ENCODE measurements at places on chromosomes 3 and 15.

- no peak for DNase-seq
These were observed 8.1 kb downstream of the B2M start for GRCh38 chr15:44719293-44719999.

- DNase-seq: no peak
These were observed 23.9 kb downstream of the ILDR1 start for GRCh38 chr3:121998030-121998580.

GRCh38 chr3:49271047-49271446 lies 6.0 kb downstream of the C3orf62 start:
- no peak for DNase-seq

DNA sequence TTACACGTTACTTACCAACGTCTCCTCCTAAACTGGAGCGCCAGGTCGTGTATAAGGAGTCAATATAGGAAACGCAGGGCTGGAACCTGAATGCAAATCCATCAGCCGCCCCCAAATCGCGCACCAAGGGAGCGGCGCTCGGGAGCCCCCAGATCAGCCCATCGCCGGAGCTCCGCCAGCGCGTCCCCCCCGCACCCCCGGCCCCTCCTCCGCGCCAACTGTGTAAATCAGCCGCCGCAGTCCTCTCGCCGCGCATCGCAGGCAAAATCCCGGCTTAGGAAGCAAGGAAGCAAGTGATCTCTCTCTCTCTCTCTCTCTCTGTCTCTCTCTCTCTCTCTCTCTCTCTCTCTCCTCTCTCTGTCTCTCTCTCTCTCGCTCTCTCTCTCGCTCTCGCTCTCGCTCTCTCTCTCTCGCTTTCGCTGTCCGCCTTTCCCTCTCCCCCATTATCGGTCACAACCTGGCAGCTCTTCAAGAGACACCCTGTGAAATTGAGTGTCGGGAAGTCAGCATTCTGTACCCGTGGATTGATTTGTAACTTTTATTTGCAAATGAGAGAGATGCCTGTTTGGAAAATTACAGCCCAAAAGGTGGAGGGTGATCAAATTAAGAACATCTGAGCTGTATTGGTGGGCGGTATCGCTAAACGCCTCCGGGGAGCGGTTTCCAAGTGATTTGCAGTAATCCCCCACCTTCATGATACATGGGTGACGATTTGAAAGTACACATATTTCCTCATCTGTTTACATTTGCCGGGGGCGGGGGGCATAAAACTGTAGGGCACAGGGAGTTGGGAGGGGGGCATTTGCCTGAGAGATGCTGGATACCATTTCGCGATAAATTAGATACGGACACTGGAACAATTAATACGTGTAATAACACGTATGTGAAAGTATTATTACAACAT lies 645 bp upstream of the SLITRK3 start:
- no peak for DNase-seq

- DNase-seq: no peak
These were observed 246.7 kb downstream of the LPP start for GRCh38 chr3:188400494-188401243.

- no peak for DNase-seq
These were observed 947.1 kb downstream of the FHIT start for GRCh38 chr3:60304112-60304511.

DNA sequence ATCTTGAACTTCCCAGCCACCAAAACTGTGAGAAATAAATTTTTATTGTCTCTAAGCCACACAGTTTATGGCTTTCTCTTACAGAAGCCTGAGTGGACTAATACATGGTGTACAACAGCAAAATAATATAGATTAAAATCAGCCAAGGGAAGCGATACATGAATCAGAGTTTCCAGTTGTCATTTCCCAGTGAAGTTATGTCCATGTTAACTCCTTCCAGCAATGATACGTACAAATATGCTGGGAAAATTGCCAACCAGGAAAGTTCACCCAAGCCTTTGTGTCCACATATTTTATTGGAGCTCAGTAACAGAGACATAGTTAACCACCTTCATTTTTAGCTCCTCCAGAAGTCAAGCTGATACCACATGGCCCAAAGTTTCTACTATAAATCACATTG lies 280.9 kb upstream of the KCNMB2 start:
- DNase-seq: no peak

DNA sequence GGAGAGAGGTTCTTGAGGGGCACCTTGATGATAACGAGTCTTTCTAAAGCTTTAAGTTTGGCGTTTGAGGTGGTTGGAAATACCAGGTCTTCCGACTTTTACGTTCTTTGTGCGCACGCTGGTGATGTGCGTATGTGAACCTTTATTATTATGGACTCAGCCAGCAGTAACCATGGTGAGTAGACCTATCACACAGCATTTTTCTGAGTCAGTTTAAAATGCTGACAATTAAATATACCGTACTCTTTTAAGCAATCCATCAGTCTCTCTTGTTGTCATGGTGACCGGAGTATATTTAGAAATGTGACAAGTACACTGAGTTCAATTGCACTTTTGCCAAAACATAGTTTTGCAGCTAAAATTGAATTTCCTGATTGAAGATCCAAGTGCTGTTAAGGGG lies 172.2 kb downstream of the LPP start:
- no peak for DNase-seq

- no peak for DNase-seq
These were observed 27.1 kb upstream of the MGLL start for GRCh38 chr3:127849368-127849767.

- DNase-seq: no peak
These were observed 5.8 kb upstream of the COL7A1 start for GRCh38 chr3:48600711-48601621.

DNA sequence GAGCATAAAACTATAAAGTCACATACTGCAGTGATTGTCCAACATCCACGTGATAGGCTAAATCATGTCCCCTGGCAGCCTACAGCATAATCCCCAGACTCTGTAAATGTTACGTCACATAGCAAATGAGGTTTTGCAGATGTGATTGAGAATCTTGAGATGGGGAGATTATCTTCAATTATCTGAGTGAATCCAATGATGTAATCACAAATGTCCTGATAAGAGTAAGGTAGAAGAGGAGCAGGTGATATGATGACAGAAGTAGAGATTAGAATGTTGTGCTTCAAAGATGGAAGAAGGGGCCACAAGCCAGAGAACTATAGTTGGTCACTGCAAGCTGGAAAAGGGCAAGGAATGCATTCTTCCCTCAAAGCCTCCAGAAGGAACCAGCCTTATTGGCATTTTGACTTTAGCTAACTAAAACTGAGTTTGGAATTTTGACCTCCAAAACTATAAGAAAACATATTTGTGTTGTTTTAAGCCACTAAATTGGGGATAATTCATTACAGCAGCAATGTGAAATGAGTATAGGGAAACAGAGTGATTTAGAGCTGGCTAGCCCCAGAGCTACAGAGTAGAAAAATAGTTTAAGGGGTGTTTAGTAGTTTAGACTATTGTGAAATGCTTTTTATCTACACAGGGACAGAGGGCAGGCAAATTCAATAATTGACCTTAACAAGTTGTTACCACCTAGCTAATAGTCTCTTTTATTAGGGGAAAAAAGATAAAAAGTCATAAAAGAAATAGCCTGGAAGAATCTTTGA lies 15.2 kb downstream of the SLC2A2 start:
- DNase-seq: no peak

DNA sequence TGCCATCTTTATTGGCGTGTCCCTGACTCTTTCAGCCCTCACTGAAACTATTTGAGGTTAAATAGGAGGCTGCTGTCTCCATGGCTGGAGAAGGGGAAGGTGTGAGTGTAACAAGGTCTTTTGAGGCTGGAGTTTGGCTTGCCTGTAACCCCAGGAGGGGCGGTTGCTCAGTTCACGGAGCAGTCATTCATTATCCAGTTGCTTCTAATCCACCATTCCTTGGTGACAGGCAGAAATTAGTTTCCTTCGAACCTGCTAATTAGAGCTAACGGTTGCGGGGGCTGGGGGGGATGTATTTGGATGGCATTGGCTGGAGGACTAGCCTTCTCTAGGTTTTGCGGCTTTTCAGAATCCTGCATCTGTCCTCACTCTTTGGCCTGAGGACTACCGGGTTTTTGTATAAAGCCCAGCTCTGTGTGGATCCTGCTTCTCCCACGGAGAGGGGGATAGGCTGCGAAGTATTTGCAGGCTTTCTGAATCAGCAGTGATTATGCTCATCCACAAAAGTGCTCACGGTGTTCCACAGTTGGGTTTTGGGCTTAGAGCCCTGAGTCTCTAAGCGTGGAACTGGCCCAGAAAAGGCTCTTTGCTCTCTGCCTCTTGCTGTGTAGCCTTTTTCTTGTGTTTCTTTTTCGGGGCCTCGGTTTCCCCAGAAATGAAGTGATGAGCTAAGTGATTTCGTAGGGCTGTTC lies 18.6 kb downstream of the FGD5 start:
- DNase-seq: no peak

DNA sequence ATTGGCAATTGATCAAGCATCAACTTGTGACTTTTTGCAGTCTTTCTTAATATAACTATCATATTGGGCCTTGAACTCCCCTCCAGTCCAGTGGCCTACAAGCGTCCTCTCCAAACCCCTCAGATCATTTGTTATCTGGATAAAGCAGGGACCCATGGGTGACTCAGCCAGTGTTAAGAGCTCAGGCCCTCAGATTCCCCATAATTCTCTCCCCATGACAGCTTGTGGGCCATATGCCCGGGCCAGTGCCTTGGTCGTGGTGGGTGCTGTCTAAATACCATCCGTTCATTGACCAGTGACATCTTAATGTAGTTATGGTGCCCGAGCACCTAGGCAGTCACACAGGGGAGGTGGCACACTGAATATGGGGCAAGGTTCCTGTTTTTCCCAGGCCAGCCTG lies 18.1 kb downstream of the MCF2L2 start:
- DNase-seq: no peak

DNA sequence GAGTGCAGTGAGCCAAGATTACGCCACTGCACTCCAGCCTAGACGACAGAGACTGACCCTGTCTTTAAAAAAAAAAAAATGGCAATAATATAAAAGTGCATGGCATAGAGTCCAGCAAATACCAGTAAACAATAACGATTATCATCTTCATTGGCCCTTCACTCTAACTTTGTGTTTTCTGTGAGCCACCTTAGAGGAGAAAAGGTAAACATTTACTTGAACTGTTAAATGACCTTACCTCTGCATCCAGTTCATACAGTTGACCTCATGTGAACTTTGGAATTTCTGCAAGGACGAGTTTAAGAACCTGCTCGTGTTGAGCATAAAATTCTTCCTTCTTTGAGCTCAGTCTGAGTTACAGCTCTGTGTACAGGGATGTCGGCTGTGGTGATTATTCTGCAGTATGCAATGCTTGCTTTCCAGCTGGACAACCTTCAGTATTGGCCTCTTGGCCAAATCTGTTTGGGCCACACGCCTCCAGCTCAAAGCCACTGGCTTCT lies 56.6 kb downstream of the RLBP1 start:
- DNase-seq: no peak

- no peak for DNase-seq
These were observed 618.6 kb downstream of the NAALADL2 start for GRCh38 chr3:175477651-175478224.

GRCh38 chr3:8442993-8443650 lies 58.5 kb upstream of the LMCD1 start:
- DNase-seq: no peak

DNA sequence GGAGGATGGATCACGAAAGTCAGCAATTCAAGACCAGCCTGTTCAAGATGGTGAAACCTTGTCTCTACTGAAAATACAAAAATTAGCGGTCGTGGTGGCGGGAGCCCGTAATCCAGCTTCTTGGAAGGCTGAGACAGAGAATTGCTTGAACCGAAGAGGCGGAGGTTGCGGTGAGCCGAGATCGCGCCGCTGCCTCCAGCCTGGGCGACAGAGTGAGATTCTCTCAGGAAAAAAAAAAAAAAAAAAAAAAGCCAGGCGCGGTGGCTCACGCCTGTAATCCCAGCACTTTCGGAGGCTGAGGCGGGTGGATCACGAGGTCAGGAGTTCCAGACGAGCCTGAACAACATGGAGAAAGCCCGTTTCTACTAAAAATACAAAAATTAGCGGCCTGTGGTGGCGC lies 5.0 kb downstream of the EAF2 start:
- no peak for DNase-seq

DNA sequence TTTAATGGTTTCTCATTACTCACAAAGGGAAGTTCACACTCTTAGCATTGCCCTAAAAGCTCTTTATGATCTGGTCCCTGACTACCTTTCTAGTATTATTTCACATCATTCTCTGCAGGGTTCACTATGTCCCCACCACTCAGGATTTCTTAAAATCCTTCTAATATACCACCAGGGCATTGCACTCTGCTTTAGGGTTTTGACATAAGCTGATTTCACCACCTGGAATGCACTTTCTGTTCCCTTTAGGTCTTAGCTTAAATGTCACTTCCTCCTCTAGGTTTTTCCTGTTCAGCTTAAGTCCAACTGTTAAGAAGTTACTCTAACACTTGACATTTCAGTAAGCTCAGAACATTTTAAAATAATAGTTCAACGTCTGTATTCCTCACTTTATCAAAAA lies 81.7 kb downstream of the HCN4 start:
- no peak for DNase-seq

- DNase-seq: no peak
These were observed 1042.3 kb downstream of the DIPK2A start for GRCh38 chr3:145013931-145014330.

- DNase-seq: no peak
These were observed 81.5 kb downstream of the CPN2 start for GRCh38 chr3:194269610-194270145.

GRCh38 chr15:59394166-59394661 lies 21.5 kb upstream of the MYO1E start:
- DNase-seq: no peak

DNA sequence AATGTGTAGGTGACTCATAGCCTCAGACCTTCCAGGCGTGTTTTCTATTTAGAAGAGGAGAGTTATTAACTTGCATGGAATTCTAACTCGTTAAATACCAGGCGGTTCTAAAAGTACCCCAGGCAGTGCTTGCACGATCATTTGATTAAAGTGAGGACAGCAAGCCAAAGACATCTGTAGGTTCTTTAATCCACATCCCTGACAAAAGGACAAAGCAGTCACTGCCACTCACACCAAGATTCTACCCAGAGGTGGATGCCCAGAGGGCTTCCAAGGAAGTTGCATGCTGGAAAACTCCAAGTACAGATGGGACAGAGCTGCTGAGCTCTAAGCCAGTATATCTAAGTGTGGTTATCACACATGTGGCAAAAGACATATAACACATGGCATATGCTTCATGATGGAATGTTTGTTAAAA lies 372.1 kb downstream of the ROBO2 start:
- DNase-seq: no peak

DNA sequence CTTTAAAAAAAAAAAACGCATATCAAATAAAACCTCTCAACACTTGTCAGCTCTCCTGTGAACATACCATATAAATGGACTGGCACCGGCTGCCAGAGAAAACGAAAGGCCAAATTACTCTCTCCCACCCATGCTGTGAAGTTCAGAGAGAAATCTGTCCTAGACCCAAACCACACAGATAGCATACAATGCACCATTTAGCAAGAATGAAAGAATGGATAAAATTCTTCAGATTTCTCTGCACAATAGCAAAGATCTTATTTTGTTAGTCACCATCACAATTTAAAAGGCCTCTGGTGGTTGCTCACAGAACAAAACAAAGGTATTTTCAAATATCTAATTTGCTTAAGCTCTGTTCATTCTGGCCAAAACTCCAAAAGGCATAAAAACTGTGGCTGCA lies 93.9 kb upstream of the BHLHE40 start:
- DNase-seq: no peak
